Lung (tissue), 17 donors: ENCODE measurements at places on chromosomes 4 and X. TPM values are rescaled to one million over a fixed set of nuclear protein-coding genes. Genes with fewer than 3 reads are reported as not detected.

The SPACA5 gene
- not detected for total RNA-seq

The OTC gene
- total RNA-seq = 1.7 TPM

The DUSP9 gene
- total RNA-seq = 0.28 TPM

- no peak overlapping the region for H3K4me3 ChIP-seq
- H3K4me1 ChIP-seq = peaks cover 4% of the 10 kb centered on the region
- no peaks in the 10 kb centered on the region for H3K27me3 ChIP-seq
Observed at GRCh38 chr4:20505927-20506326, 194.3 kb upstream of the PACRGL start.

- H3K4me1 ChIP-seq = no peaks in the 10 kb centered on the region
- no peak for DNase-seq
- no peaks in the 10 kb centered on the region for H3K36me3 ChIP-seq
- H3K27ac ChIP-seq = no peak overlapping the region
- H3K4me3 ChIP-seq = no peak overlapping the region
Observed at GRCh38 chr4:8297141-8297601, 27.6 kb downstream of the HTRA3 start.

DNA sequence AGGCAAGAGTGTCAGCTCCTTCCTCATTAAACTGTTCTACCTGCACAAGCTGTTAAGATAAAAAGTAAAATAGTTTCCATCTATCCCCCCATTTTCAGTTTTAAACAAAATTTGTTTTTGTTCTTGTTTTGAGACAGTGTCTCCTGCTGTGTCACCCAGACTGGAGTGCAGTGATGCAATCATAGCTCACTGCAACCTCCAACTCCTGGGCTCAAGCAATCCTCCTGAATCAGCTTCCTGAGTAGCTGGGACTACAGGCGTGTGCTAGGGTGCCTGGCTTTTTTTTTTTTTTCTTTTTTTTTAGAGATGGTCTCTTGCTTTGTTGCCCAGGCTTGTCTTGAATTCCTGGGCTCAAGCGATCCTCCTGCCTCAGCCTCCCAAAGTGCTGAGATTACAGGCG, 105.4 kb downstream of the HS6ST2 start:
- DNase-seq = no peak
- H3K27me3 ChIP-seq = peaks cover 10% of the 10 kb centered on the region
- no peak overlapping the region for H3K4me3 ChIP-seq

- no peaks in the 10 kb centered on the region for H3K36me3 ChIP-seq
- no peak for DNase-seq
- no peaks in the 10 kb centered on the region for H3K4me1 ChIP-seq
- H3K27me3 ChIP-seq = no peaks in the 10 kb centered on the region
- no peak overlapping the region for H3K4me3 ChIP-seq
Observed at GRCh38 chr4:177155454-177155853, 154.2 kb upstream of the NEIL3 start.
